HuH-7.5 (cell line): ENCODE measurements at places on chromosomes 3 and 15.

DNA sequence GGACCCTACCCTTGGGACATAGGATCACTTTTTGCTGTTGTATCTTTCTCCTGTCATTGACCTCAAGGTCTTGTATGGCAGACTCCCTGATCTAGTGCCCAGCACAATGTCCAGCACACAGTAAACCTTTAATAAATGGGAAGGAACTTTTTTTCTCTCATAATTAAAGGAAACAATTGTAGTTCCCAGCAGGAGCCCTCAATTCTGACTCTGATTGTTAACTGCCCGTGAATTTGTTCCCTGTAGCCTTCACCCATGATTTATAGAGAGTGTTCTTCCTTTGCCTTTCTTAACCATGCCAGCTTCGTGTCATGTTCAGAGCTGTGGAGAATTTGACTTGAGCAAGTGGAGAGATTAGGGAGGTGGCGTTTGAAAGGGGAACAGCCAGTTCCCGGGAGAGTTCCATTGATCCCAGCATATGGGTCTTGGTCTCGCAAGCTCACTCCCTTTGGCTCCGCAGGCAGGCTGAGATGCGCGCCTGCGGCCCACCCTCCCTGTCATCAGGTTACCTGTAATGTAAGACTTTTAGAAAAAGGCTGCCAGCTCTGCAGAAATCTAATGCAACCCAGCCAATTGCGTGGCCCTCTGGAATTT is 182.6 kb downstream of the TP63 start:
- DNase-seq: no peak

GRCh38 chr15:62957130-62957529 is 85.4 kb upstream of the TPM1 start:
- no peak for DNase-seq

DNA sequence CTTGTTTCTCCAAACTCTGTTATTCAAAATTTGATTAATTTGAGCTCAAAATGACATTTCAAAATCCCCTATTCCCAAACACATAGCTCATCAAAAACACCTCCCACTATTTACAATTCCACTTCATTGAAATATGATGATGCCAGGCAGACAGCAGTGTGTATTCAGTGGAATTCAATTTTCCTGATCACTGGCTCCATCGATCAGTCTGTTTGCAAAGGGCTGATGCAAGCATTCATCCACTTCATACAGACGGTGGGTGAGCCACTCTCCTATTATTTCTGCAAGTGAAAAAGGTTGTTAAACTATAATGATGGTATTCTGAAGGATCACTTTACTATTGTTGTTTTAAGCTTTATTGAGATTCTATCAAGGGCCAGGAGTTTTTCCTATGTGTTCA is 90.7 kb downstream of the RTP4 start:
- DNase-seq: no peak

GRCh38 chr3:101303089-101303731 is 17.2 kb downstream of the IMPG2 start:
- DNase-seq: no peak
